Fibroblast of villous mesenchyme (primary cell): ENCODE measurements at places on chromosomes 2 and 18.

DNA sequence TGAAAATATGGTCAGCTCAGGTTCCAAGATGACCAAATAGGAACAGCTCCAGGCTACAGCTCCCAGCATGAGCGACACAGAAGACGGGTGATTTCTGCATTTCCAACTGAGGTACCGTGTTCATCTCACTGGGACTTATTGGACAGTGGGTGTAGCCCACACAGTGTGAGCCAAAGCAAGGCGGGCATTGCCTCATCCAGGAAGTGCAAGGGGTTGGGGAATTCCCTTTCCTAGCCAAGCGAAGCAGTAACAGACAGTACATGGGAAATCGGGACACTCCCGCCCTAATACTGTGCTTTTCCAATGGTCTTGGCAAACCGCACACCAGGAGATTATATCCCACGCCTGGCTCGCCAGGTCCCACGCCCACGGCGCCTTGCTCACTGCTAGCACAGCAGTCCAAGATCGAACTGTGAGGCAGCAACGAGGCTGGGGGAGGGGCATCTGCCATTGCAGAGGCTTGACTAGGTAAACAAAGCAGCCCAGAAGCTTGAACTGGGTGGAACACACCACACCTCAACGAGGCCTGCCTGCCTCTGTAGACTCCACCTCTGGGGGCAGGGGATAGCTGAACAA lies 57.5 kb downstream of the WDPCP start:
- DNase-seq: no peak

DNA sequence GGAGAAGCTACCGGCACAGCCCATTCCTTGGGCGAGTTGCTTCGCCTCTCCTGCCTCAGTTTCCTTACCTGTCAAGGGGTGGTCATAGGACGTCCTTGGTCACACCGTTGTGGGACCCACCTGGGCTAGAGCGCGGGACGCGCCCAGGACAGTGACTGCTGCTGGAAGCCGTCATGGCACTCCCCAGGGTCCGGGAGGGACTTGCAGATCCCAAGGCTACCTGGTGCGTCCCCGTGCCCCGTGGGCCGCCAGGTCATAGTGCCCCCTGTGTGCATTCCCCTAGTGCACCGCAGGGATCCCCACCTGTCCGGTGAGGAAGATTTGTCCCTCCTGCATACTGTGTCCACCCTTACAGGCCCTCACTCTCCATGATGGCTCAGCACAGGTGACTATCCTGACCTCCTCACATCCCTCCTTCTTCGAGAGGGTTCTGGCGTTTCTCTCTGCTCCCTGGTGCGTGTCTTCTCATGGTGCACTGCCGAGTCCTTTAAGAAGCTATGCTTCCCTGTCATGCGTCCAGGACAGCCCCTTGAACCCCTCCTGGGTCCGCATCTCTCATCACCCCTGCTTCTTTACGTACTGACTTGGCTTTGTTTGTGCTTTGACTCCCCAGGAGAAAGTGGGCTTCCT lies 886 bp upstream of the STK25 start:
- DNase-seq: no peak

DNA sequence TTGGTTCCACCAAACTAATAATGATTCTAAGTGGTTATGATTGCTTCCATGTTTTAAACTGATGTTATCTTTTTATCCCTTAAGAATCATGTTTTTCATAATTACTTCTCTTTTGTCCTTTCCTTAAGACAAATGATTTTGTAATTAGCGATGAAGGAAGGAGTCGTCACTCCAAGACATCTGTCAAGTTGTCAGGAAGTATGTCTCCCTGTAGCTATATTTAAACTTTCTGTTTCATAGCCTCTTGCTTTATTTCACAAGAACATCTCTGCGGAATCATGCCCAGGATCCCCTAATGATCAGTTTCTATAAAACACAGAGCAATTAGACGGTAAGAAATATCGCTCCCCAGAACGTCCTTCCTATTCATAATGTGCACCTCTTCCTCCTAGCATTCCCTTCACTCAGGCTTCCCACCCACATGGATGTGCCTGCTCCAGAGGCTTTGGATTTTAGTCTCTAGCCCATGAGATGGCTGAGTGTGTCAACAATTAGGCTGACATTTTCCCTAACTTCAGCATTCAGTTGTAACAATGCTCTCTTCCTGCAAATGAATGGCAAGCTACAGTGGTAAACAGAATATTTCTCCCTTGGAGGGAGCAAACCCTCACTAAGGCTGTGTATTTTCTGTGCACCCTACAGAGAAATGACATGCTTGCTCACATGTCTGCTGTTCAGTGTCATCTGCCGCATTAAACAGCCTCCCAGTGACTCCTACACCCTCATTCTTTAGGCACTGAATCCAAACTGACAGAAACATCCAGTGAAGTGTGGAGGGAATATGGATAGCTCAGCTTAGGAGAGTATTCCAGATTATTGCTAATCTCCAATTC lies 879.6 kb upstream of the CELF4 start:
- no peak for DNase-seq

GRCh38 chr18:46320297-46320696 lies 216.1 kb downstream of the HAUS1 start:
- DNase-seq: no peak

DNA sequence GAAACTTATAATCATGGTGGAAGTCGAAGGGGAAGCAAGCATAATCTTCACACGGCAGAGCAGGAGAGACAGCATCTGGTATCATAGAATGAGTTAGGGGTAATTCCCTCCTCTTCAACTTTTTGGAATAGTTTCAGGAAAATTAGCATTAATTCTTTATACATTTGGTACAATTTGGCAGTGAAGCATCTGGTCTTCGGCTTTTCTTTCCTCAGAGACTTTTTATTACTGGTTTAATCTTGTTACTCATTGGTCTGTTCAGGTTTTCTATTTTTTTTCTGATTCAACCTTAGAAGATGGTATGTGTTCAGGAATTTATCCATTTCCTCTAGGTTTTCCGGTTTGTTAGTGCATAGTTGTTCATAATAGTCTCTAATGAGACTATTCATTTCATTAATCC lies 39.7 kb upstream of the ABCA12 start:
- no peak for DNase-seq

DNA sequence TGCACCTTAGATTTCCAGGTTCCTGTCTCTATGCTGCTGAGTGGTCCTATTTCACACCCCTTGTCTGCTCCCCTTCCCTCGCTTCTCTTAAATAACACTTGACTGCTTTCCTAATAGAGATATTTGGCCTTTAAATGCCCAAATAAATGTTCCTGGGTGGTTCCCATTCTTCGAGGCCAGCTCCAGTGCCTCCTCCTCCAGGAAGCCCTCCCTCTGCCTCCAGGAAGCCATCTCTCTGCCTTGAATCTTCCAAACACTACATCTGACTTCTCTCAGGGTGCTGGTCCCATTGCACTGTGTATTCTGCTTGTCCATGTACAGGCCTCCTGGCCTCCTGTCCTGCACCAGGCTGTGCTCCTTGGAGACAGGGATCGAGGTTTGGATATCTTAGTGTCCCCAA lies 14.2 kb downstream of the EHD3 start:
- DNase-seq: no peak

DNA sequence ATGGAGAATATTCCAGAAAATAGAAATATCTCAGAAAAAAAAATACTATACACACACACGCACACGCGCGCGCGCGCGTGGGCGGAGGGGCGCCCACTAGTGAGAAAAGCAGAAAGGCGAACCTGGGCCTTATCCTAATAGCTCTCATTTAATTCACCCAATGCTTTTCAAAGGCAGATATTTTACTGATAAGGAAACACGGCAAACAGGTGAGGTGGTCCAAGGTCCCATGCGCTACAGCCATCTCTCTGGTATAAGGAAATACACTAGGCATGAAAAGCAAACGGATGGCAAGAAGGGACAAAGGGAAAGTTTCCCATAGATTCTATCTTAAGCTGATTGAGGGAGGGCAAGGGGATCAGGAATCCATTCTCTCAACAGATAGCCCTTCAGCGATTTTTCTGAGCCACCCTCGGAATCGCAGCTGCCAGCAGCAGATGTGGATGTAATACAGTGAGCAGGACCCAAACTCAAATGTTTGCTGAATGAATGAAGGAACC lies 136.7 kb downstream of the TMEM247 start:
- DNase-seq: no peak

DNA sequence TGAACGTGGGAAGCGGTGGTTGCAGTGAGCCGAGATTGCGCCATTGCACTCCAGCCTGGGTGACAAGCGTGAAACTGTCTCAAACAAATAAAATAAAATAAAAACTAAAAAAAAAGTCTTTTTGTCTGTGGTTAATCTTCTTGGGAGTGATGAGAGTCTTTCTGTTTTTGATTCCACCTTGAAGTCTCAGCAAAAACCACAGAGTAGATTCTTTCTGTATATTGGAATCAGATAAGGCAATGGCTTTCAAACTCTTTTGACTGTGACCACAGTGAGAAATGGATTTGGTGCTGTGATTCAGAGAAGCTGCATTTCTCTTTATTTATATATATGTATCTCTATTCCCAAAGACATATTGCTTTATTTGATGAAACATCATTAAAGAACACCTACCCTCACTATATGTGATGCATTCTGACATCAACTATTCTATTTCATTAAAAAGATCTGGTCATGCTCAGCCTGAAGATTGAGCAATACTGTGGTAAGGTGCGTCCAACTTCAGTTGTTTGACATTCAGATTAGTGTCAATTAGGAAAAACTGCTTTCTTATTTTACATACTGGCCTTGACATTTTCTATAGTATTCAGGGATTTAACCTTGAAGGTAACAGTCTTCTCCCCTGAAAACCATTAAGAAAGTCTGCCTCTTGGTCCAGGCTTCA lies 15.6 kb downstream of the HRH4 start:
- DNase-seq: no peak

GRCh38 chr2:210092791-210093190 lies 78.4 kb downstream of the KANSL1L start:
- DNase-seq: no peak

DNA sequence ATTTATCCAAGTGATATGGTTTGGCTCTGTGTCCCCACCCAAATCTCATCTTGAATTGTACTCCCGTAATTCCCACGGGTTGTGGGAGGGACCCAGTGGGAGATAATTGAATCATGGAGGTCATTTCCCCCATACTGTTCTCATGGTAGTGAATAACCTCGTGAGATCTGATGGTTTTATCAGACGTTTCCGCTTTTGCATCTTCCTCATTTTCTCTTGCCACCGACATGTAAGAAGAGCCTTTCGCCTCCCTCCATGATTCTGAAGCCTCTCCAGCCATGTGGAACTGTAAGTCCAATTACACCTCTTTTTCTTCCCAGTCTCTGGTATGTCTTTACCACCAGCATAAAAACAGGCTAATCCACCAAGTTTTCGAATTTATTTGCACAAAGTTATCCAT lies 20.3 kb upstream of the CHST10 start:
- DNase-seq: no peak

- DNase-seq: peak; percentile 61
These were observed 13.9 kb upstream of the SMCHD1 start for GRCh38 chr18:2641638-2642037.

- DNase-seq: peak; percentile 98
These were observed 317.6 kb downstream of the TNS1 start for GRCh38 chr2:217685255-217685605.

DNA sequence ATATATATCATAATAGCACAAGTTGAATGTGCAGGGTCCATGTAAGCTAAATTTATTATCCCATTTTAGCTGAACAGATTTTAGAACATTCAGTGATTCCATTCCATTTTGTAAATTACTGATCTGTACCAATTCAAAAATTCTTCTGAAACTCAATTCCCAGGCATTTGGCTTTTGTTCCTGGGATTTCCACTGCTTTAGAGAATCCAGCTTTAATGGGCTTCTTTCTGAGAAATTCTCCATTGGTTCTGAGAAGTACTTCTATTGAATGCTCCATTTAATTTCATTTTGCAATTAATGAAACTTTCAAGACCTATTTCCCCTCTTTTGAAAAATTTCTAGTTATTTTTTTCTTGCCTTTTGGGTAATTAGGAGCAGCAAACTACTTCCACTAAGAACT lies 36.8 kb downstream of the BCL2 start:
- DNase-seq: no peak

GRCh38 chr2:82256983-82257632 lies 1952.6 kb upstream of the LRRTM1 start:
- no peak for DNase-seq

DNA sequence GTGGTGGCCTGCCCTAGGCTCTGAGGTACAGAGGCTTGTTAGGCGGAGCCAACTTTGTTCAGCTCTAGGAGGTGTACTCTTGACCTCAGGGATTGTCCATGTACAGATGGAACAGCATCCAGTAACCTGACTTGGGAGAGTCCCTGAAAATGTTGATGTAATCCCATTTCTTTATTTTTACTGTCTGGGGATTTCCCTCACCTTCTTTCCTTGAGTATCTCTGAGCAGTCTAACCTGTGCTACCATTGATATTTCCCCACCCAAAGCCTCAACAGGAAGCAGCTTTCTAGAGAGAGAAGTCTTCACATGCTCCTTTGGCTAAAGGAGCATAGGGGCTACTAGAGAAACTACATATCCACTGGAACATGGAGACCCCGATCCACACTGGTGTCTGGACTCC lies 10.4 kb downstream of the IL36A start:
- DNase-seq: no peak

DNA sequence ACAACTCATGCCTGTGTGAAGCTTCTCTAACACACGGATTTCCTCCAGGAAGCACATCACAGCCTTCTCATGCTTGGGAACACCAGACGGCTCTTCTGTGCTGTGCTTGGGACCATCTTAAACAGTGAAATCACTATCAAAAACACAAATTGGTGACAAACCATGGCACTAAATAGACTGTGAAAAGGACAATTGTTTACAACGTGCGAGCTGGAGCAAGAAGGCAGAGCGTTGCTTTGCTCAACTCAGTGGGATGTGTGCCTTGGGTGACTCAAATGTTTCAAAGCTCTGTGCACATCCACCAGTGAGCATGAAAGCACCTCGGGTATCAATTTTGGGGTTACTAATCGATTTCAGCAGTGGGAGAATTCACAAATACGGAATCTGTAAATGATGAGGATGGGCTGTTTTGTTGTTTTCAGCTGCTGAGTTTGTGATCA lies 182.4 kb upstream of the ARL4C start:
- no peak for DNase-seq

DNA sequence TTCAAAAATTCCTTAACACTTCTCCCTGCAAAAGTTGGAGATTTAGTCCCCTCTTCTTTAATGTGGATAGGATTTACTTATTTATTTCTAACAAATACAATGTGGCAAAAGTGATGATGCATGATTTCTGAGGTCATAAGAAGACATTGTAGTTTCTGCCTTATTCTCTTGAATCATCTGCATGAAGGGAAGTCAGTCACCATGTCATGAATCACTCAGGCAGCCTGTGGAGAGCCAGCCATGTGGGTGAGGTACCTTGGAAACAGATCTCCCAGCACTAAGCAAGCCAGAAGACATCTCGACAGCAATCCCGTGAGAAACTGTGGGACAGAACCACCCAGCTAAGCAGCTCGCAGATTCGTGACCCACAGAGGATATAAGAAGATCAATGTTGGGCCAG lies 2.7 kb upstream of the ZC3H8 start:
- DNase-seq: no peak

DNA sequence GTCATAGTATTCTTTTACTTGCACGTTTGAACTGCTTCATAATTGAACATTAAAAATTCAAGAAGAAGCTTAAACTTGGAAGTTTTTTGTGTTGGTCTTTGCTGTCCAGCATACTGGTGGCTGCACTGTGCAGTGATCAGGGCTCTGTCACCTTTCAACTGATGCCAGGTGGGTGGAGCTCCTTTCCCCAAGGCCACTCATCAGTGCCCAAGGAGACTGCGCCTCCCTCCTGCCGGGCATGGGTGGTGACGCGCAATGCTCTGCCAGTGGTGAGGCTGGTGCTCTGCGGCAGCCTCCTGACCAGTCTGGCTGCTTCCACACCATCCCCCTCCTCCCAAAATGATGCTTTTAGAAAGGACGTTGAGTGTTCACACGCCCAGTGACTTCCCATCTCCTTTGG lies 16.0 kb upstream of the LDLRAD4 start:
- DNase-seq: no peak

GRCh38 chr2:195985741-195986140 lies 82.9 kb downstream of the DNAH7 start:
- DNase-seq: no peak
